CD8-positive, alpha-beta T cell (primary cell): ENCODE measurements at places on chromosomes 5 and 9.
A peak's percentile ranks its signal among the peaks of the same experiment; 100 is the strongest.

DNA sequence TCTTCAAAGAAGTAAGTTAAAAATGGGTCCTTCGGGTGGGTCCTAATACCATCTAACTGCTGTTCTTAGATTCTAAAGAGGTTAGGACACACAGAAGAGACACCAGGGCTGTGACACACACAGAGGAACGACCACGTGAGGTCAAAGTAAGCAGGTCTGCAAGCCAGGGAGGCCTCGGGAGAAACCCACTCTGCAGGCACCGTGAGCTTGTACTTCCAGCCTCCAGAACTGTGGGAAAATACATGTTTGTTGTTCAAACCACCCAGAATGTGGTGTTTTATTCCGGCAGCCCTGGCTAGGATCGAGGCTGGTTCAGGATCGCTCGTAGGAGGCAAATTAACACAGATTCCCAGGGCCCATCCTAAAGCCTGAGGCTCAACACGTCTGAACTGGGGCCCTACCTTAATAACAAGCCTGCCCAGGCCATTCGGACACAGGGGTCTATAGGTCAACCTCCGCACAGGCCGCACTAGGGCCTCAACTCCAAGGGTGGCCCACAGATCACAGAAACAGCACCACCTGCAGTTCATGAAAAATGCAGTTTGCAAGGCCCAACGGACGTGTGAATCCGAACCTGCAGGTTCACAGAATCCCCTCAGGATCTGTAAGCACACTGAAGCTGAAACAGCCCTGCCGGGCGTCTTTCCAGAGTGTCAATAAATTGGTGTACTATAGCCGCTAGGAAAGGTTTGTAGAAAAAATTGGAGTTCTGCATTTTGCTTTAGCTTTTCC, 7.1 kb downstream of the MED10 start:
- no peak for DNase-seq

DNA sequence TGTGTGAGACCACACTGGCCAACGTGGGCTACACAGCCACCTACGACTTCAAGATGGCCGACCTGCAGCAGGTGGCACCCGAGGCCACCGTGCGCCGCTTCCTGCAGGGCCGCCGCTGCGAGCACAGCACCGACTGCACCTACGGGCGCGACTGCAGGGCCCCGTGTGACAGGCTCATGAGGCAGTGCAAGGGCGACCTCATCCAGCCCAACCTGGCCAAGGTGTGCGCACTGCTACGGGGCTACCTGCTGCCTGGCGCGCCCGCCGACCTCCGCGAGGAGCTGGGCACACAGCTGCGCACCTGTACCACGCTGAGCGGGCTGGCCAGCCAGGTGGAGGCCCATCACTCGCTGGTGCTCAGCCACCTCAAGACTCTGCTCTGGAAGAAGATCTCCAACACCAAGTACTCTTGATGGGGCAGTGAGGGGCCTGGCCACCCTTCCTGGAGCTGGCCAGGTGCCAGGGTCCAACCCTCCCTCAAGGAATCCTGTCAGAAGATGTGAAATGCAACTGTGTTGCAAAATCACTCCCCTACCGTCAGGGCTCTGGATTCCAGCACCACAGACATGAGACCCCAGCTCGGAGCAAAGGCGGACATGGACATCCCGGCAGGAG, 11.1 kb downstream of the DIPK1B start:
- no peak for DNase-seq

GRCh38 chr9:31390403-31391025, 993.9 kb upstream of the ACO1 start:
- DNase-seq: peak; percentile 2

- DNase-seq: no peak
Measured at GRCh38 chr9:98829766-98830165, 22.3 kb downstream of the GALNT12 start.

- DNase-seq: no peak
Measured at GRCh38 chr5:134769206-134769605, 10.6 kb downstream of the DDX46 start.

DNA sequence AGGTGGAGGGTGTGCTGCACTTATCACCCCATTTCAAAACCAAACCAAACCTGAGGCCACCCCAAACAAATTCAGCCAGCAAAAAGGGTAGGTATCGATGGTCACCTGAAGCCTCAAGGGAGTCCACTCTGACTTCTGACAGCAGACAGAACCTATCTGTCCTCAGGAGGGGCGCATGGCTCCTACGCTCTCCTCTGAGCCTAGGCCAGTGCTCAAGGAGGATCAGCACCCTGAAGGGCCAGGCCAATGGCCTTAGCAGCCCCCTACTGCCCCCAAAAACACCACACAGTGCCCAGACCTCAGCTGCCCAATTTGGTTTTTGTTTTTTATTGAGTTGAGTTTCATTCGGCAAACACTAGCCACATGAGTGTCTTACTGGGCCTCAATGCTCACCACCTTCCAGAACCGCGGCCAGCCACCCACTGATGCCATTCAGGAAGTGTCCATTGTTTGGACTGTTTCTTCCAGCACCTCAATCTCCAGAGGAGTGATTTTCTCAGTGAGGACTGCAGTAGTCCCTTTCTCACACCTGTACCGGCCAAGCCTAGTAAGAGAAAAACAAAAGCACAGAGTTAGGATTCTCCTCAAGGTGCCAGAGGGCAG, 62.0 kb downstream of the PSMB7 start:
- DNase-seq: no peak

GRCh38 chr5:14165375-14166106, 22.4 kb downstream of the TRIO start:
- DNase-seq: no peak

DNA sequence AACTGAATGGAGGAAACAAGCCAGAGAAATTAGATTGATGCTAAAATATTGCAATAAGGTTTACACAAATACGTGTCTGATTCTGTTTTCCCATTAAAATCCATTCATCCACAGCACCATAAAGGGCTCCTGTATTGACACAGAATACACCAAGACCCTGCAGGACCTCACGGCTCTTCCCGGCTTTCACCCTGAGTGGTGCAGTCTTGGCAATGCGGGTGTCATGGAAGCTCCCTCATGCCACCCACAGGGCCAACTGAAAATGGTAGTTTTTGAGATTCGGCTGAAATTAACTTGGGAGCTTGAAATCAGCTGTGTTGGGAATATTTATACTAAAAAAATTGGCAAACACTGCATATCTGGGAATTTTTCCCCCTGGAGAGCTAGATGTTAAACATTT, 17.3 kb upstream of the EXOC3 start:
- DNase-seq: no peak
